Activated CD4-positive, alpha-beta T cell treated with anti-CD3 and anti-CD28 coated beads, Interleukin-2, Interleukin-4, amounts not matched to agents 100 ng/mL and 50 ng/mL, durations not matched to agents 16 hours and 8 hours (primary cell): ENCODE measurements at places on chromosomes 5 and 9.

- DNase-seq: no peak
Measured at GRCh38 chr5:73136055-73136562, 15.7 kb downstream of the TMEM171 start.

DNA sequence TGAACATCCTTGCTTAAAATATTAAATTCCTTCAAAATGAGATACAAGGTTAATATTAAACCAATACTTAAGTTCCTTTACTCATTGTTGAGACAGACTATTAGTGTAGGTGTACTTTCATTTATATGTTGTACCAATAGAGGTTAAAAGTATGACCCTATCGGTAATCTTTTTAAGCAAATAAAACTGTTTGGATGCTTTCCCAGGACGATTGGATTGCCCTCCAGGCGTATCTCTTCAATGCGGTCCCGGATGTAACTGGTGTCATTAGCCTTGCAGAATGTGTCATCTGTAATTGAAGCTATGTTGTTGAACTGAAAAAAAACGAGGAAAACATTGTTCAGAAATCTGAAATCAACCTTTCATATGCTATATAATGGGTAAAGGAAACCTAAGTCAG is 18.9 kb downstream of the OGN start:
- no peak for DNase-seq

DNA sequence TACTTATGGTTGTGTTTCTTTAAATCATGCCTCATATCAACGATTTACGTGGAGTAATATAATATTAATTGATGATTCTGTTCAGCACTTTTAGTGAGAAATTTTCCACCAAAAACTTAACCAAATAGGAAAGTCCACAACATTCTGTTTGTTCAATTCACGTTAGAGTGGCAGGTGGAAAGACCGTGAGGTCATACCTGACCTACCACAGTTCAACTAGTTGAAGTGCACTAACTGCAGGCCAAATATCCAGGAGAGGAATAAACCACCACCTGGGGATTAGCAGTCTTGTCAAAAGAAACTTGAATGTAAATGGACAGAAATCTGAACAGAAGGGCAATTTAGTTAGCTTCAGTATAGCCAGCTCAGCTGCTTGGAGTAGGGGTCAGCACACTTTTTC is 577.7 kb downstream of the KIF4B start:
- no peak for DNase-seq

DNA sequence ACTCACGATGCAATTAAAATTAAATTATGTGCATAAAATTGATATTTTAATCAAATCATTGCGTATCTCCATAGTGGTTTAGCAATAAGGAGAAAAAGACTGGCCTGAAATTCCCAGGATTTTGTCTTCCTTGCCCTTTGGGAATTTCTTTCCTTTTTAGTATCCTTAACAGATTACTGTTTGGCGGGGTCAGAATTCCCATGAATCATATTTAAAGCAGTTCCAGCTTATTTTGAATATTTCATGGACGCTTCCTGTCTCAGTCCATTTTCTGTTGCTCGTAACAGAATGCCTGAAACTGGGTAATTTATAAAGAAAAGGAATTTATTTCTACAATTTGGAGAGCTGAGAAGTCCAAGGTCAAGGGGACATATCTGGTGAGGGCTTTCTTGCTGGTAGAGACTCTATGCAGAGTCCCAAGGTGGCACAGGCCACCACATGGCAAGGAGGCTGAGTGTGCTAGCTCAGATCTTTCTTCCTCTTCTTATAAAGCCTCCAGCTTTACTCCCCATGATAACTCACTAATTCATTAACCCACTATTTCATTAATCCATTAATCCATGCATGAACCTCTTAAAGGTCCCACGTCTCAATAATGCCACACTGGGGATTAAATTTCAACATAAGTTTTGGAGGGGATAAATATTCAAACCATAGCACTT is 37.8 kb downstream of the CDH6 start:
- DNase-seq: no peak

DNA sequence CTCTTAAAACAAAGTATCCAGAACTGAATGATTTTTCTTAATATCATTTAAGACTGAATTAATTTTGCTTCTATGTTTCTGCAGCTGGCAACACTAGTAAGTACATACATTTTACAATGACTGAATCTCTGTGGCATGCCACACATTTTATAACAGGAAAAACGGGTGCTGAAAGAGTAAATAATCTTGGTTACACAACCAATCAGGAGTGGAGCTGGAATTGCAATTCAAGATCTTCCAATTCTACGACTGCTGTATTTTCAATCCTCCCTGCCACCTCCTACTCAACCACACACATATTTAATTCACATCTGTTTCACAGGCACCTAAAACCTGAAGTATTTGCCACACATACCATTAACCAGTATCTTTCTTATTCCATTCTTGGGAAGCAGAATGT is 52.7 kb upstream of the NR5A1 start:
- no peak for DNase-seq

DNA sequence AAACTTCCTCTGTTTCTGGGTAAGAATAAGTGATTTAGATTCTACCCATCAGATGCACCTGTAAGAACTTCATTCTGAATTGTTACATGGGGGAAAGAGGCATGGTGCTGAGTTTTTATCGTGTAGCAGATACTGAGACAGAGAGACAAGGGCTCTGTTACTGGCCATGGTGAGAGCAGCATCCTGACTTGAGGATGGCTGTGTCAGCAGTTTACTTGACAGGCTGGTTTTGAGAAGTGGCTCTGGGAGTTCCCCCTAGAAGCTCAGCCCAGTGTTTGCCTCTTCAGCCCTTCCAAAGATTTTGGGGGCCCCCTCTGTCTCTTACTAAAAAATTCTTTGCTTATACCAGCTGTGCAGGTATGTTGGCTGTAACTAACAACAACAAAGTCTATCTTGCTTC is 510.5 kb downstream of the LRRC70 start:
- no peak for DNase-seq

GRCh38 chr5:117800261-117800660 is 1188.1 kb downstream of the DTWD2 start:
- DNase-seq: no peak

GRCh38 chr9:133728856-133729616 is 9.1 kb downstream of the SARDH start:
- no peak for DNase-seq

DNA sequence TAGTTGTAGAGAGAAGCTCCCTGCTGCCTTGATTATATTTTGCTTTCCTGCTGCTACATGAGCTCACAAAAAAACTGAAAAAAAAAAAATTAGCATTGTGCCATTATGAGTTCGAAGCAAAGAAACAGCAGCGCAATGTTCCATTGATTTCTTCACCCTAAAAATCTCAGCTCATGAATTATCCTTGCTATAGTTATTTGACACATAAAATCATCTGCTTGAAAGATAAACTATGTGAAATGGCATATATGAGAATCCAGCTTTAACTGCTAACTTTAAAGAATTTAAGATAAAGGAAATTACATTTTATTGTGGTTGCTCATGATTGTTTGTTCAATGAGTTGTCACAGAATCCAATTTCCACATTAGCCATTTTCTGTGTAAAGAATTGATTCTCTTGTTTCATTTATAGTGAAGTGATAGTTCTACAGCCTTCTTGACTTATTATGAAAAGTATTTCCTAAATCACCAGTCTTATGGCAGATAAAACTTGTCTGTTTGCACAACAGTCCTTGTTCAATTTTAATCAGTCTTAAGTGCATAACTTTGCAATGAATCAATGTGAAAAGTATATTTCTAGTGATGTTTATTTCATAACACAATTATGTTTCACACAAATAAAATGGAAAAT is 1275.0 kb upstream of the CDH9 start:
- no peak for DNase-seq
